ENCODE measurements at places on chromosomes 13 and 19.
A peak's percentile ranks its signal among the peaks of the same experiment; 100 is the strongest.

GRCh38 chr13:22536851-22537250 lies 643.9 kb upstream of the SGCG start:
- no peak for DNase-seq

- DNase-seq: no peak
Observed at GRCh38 chr13:43988302-43988701, 108.6 kb downstream of the LACC1 start.

DNA sequence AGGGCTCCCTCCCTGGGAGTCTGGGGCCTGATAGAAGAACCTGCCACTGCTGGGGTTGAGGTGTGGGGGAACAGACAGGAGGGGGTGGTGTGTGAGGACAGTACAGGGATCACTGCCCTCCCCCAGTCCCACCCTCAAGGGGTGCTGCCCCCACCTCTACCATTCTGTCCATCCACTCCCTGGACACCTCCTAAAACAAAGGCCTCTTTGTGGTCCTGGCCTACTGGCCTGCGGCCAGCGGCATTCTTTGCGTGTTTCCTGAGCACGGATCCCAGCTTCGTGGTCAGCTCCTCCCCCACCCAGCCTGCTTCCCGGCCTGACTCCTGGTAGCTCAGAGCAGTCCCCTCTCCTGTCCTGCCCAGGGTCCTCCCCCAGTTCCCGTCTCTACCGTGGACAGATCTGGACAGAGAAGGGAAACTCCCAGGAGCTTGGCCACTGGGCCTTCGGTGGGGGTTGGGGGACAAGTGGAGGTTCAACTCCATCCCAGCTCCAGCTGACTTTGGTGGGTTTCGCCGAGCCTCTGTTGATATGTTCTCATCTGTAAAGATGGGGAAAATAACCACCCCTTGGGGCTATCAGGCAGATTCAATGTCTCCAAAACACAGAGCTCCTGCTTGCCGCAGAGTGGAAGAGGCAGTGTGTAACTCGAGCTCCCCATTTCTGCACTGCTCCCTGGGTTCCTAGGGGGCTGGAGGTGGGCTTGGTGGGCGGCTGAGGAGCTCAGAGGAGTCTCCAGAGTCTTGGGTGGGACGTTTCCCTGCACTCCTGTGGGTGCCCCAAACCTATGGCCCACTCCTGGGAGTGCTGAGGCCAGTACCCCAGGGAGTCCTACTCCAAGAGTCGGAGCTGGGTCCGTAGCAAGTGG lies 48.7 kb downstream of the LYL1 start:
- DNase-seq: no peak

DNA sequence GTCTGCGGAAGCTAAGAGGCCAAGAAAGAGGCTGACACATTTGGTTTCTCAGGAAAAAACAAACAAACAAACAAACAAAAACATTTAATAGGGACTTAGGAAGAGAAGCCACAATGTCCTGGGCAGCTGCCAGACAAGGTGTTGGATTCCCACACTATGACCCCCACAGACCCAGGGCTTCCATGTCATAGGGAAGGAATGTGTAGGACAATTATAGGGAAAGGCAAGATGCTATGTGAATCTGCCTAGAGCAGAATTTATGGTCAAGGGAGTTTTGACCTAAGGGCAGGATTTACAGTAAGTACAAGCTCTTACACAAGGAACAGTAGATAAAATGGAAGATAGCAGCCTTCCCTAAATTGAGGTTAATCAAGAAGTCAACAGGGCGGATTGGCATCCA lies 9.1 kb upstream of the CDADC1 start:
- DNase-seq: no peak

DNA sequence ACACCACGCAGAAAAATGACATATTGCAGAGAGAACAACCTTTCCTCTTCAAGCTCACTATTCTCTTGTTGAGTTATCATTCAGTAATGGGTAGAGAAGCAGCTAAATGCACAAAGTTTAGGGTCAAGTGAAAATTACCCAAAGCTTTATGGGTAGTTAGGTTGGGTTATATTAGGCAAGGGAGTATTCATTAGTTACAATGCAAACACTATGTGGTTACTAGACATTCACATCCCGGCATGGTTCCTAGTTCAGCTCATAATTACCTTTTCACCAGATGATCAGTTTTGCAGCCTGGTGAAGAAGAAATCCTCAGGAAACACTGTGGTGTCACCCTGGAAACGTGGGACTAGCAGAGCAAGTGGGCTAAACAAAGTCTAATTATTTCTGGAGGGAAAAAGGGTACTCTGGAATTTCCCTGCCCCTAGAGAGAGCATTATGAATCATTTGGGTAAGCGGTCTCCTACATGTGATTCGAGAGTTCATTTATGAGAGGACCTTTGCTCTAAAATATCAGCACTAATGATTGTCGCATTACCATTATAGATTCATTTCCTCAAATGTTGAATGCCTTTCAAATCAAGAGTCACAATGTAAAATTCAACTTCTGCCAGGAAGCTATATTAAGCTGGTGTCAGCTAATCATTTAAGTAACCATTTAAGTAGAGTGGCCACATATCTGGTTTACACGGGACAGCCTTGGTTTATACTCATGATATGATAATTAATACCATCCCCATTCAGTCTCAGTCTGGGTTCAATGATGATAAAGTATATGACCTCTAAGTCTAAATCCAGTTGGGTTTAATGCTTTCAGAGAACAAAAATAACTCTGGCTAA lies 1208.0 kb downstream of the DIAPH3 start:
- no peak for DNase-seq

GRCh38 chr19:6358003-6358402 lies 3.3 kb upstream of the CLPP start:
- no peak for DNase-seq

DNA sequence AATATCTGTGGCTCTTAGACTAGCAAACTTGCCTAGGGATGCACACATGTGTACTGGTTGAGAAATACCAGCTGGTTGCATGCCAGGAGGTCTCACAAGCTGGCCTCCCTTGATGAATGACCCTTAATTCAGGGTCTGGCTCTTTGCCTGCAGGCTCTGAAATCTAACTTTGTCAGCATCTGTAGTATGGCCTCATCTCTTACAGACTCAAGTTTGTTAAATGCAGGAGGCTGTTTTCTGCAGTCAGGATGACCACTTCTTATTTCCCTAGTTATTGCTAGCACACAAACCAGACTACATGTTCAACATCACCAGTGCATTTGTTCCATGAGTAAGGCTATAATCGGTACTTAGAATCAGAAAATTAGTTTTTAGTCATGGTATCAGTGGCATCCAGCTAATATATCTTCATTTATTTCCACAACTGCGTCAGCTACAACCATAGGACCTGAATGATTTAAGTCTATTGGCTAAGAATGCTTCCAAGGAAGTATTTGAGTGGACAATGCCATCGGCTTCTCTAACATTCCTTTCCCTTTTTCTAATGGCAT lies 23.3 kb upstream of the POSTN start:
- no peak for DNase-seq

DNA sequence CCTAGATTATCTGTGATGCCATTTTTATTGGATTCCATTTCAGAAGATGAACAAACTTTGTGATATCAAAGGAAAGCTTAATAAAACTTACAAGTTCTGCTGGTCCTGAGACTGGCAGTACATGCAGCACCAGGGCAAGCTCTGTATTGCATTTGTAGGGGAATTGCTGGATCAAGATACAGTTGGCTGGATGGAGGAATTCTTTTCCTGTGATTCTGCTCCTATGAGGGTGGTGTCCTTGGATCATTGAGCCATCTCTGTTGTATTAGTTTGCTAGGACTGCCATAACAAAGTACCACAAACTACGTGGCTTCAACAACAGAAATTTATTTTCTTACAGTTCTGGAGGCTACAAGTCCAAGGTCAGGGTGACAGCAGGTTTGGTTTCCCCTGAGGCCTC lies 33.9 kb upstream of the CSNK1A1L start:
- DNase-seq: no peak

DNA sequence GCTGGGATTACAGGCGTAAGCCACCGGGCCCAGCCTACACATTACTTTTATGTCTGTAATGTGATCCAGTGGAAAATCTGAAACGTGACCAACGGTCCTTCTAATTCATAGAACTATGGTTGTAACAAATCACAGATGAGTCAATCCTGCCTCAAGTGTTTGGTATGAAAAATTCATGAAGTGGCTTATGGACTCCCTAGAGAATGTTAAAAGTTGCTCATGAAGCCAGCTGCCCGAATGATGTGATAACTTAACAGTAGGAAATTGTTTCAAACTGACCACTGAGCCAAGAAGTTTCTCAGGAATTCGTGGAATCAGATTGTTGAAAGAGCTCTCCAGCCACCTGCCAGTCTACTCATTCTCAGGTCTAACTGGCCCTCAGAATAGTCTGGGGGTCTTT lies 59.4 kb upstream of the FARP1 start:
- no peak for DNase-seq

DNA sequence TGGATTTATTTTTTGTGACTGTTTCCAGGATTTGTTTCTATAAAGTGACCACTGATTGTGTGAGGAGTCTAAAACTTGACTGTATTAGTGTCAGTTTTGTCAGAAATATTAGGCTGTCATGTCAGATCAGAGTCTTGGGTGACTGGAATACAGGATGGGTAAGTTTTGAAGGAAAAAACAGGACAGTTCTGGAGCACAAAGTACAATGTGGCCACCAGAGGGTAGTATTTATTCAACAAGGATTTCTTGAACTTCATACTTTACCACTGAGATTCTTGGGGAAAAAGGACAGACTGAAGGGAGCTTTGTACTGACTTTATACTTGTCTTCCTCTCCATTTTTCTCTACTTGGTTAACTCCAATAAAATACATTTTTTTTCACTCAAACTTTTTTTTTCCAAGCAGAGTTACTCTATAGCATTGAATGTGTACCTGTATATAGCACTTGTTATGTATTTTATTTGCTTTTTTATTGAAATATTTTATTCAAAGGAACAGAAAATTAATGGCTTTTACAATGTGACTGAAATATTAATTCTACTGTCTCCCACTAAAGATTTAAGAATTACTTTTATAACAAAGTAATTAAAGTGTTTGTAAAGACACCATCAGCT lies 51.1 kb downstream of the LMO7 start:
- DNase-seq: peak; percentile 16

DNA sequence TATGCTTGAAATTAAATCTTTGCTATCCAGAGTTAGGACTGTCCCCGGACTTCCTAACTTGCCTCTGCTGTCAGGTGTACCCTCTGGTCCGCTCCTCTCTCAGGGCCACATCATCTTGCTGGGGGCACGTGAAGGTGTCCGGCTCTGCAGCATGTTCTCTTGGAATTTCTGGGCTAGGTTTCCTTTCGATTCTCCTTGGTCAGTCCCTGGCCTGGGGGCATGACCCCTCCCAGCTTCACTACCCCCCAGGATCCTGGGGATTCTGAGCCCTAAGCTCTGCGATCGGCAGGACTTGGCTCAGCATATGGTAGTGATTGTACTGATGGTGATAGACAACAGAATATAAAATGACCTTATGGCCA lies 5.1 kb upstream of the GPI start:
- no peak for DNase-seq

DNA sequence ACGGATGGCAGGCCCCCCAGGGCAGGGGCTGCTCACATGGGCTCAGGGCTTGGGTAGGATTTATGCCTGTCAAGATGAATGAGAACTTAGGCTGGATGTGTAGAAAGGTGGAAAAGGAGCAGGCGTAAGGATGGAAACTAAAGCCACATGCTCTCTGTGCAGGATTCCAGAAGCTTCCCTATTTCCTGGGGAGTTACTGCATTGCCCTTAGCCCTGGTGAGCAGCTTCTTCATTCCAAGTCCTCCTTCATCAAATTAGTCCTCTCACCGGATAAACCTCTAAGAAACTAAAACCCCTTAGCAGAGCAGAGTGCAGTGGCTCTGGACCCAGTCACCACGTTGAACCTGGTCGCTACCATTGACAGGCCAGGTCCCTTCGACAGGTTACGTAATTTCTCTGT lies 7.4 kb downstream of the ATP12A start:
- DNase-seq: no peak

- DNase-seq: no peak
Observed at GRCh38 chr13:27574661-27575060, 45.7 kb downstream of the LNX2 start.

DNA sequence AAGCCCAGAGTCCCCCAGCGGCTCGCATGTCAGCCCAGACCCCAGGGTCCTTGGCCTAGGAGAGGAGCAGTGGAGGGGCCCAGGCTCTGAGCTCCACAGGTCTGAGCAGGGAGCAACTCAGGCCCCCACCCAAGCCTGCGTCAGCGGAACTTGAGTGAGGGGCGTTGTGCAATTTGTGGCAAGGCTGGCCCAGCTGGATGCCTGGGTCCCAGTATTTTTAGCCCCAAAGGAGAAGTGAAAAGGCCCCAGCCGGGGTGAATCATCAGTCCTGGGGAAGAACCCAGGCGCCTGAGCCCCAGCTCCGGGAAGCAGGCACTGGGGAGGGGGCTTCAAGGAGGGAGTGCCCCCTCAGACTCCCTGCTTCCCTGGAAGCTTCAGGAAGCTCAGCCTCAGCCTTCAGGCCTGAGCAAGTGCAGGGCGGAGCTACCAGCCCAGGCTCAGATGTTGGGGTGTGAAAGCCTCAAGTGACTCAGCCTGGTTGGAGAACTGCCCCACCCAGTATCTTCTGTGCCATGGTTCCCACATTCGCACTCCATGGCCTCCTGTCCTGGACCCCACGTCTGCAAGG lies 7.2 kb downstream of the MED29 start:
- DNase-seq: peak; percentile 89

- DNase-seq: peak; percentile 2
Observed at GRCh38 chr13:103883164-103883563, 816.9 kb upstream of the SLC10A2 start.

GRCh38 chr19:51439021-51439465 lies 19.2 kb downstream of the SIGLEC8 start:
- DNase-seq: peak; percentile 64

- DNase-seq: no peak
Observed at GRCh38 chr13:31074756-31075155, 86.9 kb downstream of the HSPH1 start.

GRCh38 chr13:57846600-57847173 lies 215.1 kb downstream of the PCDH17 start:
- DNase-seq: no peak

GRCh38 chr19:18321734-18322102 lies 1.2 kb downstream of the LSM4 start:
- peak; percentile 43 for DNase-seq

GRCh38 chr13:43749503-43749902 lies 37.3 kb downstream of the ENOX1 start:
- DNase-seq: no peak

DNA sequence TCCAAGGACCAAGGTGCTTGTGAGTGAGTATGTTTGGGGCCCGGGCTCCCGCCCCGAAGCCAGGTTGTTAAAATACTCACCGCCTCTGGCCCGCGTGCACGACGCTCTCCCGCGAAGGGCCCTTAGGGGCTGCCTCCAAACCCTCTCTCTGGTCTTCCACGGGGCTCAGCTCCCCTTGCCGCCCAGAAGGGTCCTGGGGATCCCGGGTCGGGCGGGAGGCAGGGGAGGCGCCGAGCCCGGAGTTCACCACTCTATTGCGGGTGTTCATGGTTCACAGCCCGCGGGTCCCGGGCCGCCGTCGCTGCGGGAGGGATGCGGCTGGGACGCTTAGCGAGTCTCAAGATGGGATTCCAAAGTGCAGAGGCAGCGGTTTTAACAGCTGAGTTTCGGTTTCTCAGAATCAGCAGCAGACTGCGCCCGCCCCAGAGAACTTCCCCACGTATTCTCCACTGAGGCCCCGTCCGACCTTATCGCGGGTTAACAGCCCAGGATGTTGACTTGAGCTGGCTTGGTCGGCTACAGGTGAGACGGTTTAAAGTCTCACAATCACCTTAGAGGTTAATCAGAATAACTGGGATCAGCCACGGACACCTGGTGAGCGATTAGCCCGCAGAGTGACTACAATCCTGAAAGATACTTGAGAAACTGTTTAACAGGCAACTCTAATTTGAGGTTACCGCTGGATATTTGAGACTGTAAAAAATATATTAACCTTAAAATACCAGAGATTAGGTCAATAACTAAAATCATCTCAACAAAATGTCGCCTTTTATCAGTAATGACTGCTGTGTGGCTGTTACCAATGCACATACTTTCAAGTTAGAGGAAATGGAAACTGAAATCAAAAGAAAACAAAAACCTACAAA lies at the start of gene EPSTI1:
Gene EPSTI1, minus strand, starts transcription at position 344 of the 866 bp plus-strand sequence. Its CDS starts 76 bp downstream, at position 268.
- DNase-seq: peak; percentile 80

All from erythroblast (primary cell).